ENCODE measurements at places on chromosomes 13 and 19. TPM values are rescaled to one million over a fixed set of nuclear protein-coding genes. Genes with fewer than 3 reads are reported as not detected.
A peak's percentile ranks its signal among the peaks of the same experiment; 100 is the strongest.

GRCh38 chr13:105319875-105320274, 1215.6 kb downstream of the EFNB2 start:
- no peak overlapping the region for H3K4me3 ChIP-seq
- no peaks in the 10 kb centered on the region for H3K27me3 ChIP-seq
- H3K27ac ChIP-seq: no peak overlapping the region
- DNase-seq: no peak
- H3K36me3 ChIP-seq: no peaks in the 10 kb centered on the region
- H3K4me1 ChIP-seq: no peaks in the 10 kb centered on the region

DNA sequence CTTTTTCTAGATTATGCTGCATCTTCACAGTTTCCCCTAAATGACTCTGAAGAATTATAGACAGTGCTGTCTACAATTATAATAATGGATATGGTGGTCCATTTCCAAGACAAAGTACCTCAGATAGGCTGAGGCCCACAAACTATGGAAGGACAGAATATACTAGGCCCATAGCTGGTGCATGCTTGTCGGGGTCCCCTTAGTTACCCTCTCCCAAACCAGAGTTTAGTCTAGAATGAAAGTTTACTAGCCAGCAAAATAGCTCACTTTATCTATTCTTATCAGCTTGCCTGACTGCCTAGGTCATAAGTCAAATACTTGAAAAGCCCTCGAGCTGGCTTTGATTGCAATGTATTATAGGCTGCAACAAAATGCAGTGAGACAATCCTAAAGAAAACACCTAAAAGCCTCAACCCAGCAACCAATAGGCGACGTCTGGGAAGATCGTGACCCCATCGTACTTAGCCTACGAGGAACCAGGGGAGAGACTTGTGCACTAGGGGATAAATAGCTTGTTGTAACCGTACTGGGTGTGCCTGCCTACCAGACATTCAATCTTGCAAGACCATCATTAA, 785 bp upstream of the IGFL2 start:
- H3K4me3 ChIP-seq: no peak overlapping the region
- H3K36me3 ChIP-seq: no peaks in the 10 kb centered on the region
- DNase-seq: no peak
- H3K27ac ChIP-seq: no peak overlapping the region
- no peaks in the 10 kb centered on the region for H3K4me1 ChIP-seq

- DNase-seq: no peak
- no peaks in the 10 kb centered on the region for H3K4me1 ChIP-seq
- H3K4me3 ChIP-seq: no peak overlapping the region
- no peak overlapping the region for H3K27ac ChIP-seq
- H3K36me3 ChIP-seq: no peaks in the 10 kb centered on the region
- peaks cover 3% of the 10 kb centered on the region for H3K27me3 ChIP-seq
Measured at GRCh38 chr19:48772503-48772953, 17.2 kb downstream of the FGF21 start.

GRCh38 chr13:74325106-74325505, 190.9 kb upstream of the KLF12 start:
- no peaks in the 10 kb centered on the region for H3K36me3 ChIP-seq
- H3K4me3 ChIP-seq: no peak overlapping the region
- peaks cover 2% of the 10 kb centered on the region for H3K27me3 ChIP-seq
- H3K27ac ChIP-seq: no peak overlapping the region

DNA sequence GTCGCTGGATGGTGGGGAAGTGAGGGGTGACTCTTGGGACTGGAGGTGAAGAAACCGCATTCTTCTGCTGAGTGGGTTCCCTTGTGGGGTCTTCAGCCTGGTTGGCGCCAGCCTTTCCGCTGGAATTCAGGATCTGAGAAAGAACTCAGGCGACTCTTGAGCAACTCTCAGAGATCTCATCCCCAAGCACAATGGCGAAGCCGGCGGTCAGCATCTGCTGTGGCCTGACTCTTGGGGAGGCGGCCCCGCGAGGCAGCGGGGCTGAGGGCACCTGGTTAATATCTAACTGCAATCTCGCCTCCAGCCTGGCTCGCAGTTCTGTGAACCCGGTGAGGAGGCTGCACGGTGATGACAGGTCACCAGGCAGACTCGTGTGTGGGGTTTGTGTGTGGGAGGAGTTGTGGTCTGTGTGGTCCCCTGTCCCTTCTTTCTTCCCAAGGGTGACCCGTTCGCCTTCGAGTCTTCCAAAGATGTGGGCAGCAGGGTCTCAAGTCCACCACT, 883 bp downstream of the ZNF441 start:
- no peaks in the 10 kb centered on the region for H3K36me3 ChIP-seq
- DNase-seq: peak; percentile 38
- peak overlapping the region; percentile 65 for H3K4me3 ChIP-seq
- H3K4me1 ChIP-seq: peaks cover 19% of the 10 kb centered on the region

DNA sequence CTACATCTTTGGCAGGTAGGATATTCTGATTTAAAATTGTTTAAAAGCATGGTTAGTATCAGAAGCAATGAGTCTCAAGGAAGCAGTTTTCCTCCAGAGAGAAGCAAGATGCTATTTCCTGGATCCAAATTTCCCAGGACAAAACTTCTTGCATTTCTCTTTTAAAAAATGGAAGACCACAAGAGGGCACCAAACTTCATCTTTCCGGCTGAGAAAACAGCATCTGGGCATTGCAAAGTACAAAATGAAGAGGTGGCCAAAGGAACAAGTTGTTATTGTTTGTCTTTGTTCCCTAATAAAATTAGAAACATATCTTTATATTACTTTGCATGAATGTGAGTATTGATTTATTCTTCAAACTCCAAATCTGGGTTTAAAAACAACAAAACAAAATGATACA, 60.0 kb upstream of the LRCH1 start:
- H3K27me3 ChIP-seq: no peaks in the 10 kb centered on the region
- H3K36me3 ChIP-seq: no peaks in the 10 kb centered on the region
- no peaks in the 10 kb centered on the region for H3K4me1 ChIP-seq
- H3K4me3 ChIP-seq: no peak overlapping the region

- no peak overlapping the region for H3K27ac ChIP-seq
- no peaks in the 10 kb centered on the region for H3K36me3 ChIP-seq
- no peaks in the 10 kb centered on the region for H3K27me3 ChIP-seq
- no peak for DNase-seq
- no peak overlapping the region for H3K4me3 ChIP-seq
Measured at GRCh38 chr13:44272692-44273091, 100.9 kb upstream of the SERP2 start.

DNA sequence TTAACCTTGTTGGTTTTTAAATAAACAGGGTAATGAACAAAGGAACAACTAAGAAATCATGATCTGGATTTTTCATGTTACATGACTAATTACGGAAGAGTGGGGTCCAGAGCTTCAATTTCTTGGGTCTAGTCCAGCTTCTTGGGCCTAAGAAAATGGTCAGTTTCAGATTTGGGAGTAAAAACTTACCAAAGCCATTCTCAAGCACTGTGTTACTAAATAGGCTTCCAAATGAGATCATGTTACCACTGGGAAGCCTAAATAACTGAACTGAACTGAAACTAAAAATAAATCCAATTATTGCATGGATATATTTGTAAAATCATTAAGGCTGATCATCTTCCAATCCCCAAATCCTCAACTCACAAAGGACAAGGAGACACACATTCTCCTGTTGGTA, 13.9 kb downstream of the TBC1D4 start:
- no peak overlapping the region for H3K27ac ChIP-seq
- no peak overlapping the region for H3K4me3 ChIP-seq
- H3K27me3 ChIP-seq: no peaks in the 10 kb centered on the region
- H3K36me3 ChIP-seq: no peaks in the 10 kb centered on the region
- H3K4me1 ChIP-seq: no peaks in the 10 kb centered on the region
- DNase-seq: no peak

DNA sequence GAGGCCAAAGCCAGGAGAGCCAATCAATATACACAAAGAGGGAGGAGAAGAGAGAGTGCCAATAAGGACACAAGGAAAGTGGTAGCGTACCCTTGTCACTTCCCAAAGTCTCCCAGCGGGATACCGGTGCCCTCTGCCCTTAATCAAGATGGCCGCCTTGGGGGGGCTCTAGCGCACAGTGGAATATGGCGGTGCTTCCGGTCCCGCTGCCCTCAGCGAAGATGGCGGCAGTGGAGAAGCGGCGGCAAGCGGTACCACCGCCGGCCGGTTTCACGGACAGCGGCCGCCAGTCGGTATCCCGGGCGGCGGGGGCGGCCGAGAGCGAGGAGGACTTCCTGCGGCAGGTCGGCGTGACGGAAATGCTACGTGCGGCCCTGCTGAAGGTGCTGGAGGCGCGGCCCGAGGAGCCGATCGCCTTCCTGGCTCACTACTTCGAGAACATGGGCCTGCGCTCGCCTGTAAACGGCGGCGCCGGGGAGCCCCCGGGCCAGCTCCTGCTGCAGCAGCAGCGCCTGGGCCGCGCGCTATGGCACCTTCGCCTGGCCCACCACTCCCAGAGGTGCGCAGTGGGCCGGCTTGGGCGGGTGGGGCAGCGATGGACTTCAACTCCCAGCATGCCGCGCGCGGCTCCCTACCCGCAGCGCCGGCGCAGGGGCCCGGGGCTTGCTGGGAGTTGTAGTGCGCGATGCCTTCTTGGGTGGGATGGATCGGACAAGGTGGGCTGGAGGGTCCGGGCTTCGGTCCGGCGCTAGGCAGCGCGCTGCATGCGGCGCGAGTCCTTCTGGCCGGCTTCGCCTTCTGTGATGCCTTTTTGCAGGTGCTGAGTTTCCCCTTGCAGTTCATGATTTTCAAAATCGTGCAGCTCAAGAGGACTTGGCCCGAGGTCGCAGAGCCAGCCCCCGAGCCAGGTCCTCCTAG, at the start of gene TPGS1:
TPGS1 (plus strand) TSS at position 212 of the 918 bp plus-strand sequence; CDS start at position 222, 10 bp downstream.
- DNase-seq: peak; percentile 85
- H3K4me1 ChIP-seq: peaks cover 56% of the 10 kb centered on the region
- H3K27ac ChIP-seq: peak within 1 kb of the TSS; percentile 97
- H3K4me3 ChIP-seq: peak within 1 kb of the TSS; percentile 68
- no peaks in the 10 kb centered on the region for H3K27me3 ChIP-seq
- no peaks in the 10 kb centered on the region for H3K36me3 ChIP-seq

GRCh38 chr13:22447132-22447886, 733.5 kb upstream of the SGCG start:
- no peak overlapping the region for H3K27ac ChIP-seq
- no peak for DNase-seq
- H3K4me1 ChIP-seq: no peaks in the 10 kb centered on the region
- H3K27me3 ChIP-seq: no peaks in the 10 kb centered on the region

GRCh38 chr19:28508666-28509065, 704.3 kb downstream of the UQCRFS1 start:
- H3K4me1 ChIP-seq: peaks cover 21% of the 10 kb centered on the region
- no peak overlapping the region for H3K27ac ChIP-seq
- H3K27me3 ChIP-seq: no peaks in the 10 kb centered on the region
- H3K36me3 ChIP-seq: no peaks in the 10 kb centered on the region
- no peak overlapping the region for H3K4me3 ChIP-seq

The C5AR2 gene
- 4.3 TPM for total RNA-seq
